ENCODE measurements at places on chromosomes 1 and 21.

- peak; percentile 19 for DNase-seq
Measured at GRCh38 chr1:59520827-59521418, 224.0 kb downstream of the FGGY start.

GRCh38 chr1:204578867-204579664 lies 62.9 kb downstream of the MDM4 start:
- DNase-seq = no peak

- no peak for DNase-seq
Measured at GRCh38 chr1:38076038-38076437, 29.4 kb upstream of the POU3F1 start.

GRCh38 chr1:18907917-18908845 lies 5.8 kb upstream of the ALDH4A1 start:
- no peak for DNase-seq

DNA sequence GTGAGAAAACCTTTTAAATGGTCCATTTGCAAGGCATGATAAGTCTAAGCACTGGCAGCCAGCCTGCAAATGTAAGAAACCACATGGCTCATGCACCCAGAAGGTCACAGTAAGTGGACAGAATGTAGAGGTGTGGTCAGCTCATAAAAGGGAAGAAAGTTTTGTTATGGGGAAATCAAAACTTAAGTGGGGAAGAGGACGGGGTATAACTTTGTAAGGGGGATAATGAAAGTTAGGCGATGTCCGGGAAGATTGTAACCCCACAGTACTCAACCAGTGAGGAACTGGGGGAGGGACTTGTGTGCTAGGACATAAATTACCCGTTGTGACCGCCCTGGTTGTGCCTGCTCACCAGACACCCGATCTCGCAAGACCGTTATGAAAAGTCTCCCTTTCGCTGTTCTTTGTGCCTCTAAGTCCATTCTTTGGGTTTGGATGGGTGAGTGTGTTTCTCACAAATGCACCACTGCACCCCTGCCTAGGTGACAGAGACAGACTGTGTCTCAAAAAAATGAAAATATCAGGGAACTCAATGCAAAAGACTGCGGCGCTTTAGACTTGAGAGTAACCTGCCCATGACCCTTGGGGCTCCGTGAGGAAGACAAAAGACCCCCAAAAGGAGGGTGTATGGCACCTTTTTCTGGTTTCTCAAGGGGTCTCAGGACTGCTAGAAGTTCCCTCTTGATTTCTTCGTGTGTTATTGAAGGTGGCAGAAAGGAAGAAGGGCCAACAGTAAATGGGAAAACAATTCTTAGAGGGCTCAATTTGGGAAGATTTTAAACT lies 28.6 kb upstream of the ZNF496 start:
- peak; percentile 43 for DNase-seq

DNA sequence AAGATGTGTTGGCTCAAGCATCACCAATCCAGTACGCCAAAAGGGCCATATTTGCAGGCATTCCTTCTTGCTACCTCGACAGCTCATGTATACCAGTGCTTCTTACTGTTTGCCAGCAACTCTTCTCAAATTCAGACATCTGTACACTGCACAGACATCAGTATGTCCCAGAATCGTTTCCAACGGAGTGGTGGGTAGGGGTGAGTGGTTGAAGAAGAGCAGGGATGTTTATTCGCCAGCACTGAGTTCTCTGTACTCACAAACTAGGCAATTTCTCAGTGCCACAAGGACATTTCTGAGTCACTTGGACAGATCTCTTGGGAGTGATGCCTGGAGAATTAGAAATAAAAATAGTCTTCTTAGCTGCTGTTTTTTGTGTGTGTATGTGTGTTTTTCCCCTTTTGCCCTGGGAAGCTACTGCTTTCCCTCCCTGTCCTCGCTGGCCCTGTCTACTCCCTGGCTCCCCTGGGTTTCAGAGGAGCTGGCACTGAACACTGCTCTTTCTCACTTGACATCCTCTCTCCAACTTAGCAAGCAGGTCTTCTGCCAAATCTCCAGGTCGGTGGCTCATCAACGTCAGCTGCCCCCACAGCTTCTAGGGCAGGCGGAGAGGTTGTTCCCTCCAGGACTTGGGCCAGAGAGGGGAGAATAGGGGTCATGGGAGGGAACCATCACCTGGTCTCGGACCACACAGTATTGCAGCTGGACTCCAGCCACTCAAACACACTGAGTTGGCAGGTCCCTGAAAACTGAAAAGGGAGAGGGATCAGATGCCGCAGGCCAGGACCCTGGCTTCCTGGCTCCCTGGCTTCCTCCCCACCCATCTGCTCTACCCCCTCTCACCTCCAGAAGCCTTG lies 90.5 kb downstream of the NMNAT2 start:
- DNase-seq = no peak

DNA sequence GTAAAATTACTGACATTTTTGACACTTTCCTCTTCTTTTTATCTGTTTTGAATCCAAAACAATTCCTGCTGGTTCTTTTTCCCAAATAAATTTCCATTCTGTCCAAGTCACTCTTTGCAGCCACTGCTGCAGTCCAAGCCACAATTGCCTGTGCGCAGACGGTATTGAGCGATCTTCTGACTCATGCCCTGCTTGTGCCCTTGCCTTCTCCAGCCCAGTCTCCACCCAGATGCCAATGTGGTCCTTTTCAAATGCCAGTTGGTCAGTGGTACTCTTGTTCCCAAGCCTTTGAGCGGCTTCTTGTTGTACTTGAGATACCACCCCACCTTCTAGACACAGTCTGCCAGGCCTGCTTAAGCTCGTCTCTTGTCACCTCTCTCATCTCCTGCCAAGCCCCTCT lies 78.9 kb downstream of the CAMTA1 start:
- DNase-seq = peak; percentile 17

- DNase-seq = peak; percentile 90
Measured at GRCh38 chr1:183633676-183634343, 1.8 kb downstream of the ARPC5 start.

DNA sequence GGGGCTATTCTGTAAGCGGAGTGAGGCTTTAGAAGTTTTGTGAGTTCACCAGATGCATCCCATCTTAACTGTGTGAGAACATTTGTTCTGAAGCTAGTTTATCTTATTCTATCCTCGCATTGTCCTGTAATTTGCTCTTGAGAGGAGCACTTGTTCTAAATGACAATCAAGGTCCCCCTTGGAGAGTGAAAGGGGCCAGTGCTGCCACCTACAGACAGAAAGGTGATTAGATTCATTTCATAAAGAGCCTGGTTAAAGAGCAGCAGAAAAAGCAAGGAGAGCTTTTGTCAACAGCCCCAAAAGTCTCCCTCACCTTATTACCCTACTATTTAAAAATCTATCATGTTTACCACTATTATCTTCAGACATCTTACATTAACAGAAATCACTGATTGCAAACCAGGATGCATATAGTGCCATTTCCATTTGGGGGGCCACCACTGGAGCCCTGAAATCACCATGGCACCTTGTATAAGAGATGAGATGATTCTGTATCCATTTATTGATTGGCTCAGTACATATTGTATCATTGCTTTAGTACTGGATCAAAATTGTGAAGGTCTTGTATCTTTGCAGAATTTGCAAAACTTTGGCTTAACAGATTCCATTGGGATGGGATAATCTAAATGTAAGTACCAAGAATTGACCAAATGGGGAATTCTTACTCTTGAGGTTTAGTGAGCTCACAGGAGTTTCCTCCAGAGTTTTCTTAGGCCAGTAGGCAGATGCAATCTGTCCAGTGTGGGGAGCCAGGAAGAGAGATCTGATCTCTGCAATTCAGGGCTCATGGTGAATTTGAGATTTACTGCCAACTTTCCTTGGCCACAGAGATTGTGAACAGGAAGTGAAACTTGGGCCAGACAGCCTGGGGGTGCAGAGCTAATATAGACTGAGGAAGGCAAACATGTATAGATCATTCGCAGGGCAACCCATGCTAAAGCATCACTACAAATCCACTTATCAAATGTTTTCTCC lies 64.3 kb upstream of the TRABD2B start:
- peak; percentile 31 for DNase-seq

DNA sequence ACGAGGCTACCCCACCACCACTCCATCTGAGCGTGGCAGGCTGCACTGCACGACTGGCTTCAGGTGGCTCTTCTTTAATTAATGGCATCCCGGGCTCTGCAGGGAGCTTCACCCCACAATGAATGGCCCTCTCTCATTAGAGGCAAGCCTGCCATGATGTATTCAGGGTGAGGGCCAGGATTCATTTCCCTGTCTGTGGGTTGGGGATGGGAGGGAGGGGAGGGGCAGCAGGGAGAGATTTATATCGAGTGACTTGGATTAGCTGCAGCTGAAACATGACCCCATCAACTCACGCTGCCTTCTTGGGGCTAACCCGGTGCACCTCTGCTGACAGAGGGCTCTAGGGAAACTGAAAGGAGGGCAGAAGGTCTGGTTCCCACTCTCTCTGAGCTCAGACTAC lies 54.2 kb downstream of the ERI3 start:
- DNase-seq = no peak

DNA sequence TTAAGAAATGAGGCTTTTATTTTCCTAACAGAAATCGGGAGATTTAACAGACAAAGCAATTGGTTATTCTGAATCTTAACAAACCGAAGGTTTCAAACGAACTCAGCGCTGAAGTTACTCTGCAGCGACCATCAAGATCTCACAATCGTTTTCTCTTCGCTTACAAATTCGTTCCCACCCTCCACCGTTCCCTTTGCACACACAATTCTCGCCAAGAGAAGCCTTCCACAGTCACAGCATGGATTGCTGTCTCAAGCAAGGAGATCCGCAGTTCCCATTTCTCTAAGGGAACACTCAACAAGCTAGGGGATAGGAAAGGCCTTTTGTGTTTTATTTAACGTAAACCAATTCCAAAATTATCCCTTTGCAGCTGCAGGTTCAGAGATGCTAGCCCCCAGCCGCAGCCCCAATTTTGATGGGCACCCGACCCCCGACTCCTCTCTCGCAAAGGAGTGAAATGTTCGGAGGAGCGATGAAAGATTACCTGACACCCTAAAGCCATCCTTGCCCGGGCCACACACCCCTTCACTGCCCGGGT lies 755 bp downstream of the FBXO42 start:
- DNase-seq = peak; percentile 31

DNA sequence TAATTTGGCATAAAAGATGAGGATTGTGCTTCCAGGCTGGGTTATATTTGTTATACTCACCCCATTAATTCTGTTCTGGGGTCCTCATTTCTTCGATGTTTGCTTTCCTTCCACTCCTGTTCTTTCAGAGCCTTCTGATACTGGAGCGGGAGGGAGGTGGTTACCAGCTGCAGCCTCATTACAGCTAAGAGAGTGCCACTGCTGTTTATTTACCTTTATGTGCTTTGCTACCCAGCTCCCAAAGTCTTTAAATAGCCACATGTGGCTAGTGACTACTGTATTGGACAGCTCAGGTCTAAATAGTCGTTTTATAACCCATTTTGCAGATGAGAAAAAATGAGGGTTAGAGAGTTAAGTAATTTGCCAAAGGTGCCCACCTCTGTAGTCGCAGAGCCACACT lies 25.1 kb downstream of the PLEKHM2 start:
- DNase-seq = no peak

GRCh38 chr1:162570718-162571117 lies 9.2 kb downstream of the UAP1 start:
- no peak for DNase-seq

- peak; percentile 54 for DNase-seq
Measured at GRCh38 chr1:33473900-33474299, 1.5 kb downstream of the ZSCAN20 start.

DNA sequence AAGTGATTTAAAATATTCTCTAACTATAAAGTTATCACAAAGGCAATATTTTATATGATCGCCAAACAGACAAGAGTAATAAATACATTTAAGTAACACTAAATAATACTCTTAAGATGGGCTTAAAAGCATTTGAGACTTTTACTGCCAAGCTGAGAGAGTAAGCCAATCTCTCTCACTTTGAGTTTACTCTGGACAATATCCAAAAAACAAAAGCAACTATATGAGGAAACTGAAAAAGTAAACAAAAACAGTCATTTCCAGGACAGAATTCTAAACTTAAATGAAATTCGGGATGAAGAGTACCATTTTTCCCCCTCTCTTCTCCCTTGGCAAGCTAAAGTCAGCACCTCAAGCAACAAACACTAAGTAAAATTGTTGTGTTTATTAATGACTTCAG lies 173.2 kb downstream of the COP1 start:
- peak; percentile 23 for DNase-seq

DNA sequence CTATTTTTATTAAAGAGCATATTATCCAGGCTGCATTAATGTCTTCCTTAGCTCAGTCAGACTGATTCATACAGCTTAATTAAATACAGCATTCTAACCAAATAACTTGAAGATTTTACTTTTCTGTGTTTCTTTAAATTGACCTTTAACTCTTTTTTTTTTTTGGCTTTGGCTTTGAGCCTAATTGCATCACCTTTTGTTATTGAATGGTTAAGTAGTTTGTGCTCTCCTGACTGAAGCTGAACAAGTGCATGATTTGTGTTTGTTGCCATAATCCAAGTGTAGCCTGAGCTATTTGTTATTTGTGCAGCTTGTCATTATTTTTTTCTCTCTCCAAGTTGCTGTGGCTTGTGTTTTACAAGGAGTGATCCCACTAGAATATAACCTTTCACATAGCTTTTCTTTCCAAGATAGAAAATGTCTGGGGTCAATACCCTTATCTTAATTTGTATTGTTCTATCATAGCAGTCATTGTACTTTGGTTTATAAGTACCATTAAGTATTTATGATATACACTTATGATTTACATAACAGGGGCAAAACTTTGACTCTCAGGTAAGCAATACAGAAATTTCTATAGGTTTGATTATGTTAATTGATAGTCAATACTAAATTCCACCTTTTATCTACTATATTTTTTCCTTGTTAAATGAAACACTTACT lies 31.6 kb downstream of the CDC14A start:
- no peak for DNase-seq

GRCh38 chr1:114033961-114034360 lies 54.7 kb downstream of the OLFML3 start:
- no peak for DNase-seq

DNA sequence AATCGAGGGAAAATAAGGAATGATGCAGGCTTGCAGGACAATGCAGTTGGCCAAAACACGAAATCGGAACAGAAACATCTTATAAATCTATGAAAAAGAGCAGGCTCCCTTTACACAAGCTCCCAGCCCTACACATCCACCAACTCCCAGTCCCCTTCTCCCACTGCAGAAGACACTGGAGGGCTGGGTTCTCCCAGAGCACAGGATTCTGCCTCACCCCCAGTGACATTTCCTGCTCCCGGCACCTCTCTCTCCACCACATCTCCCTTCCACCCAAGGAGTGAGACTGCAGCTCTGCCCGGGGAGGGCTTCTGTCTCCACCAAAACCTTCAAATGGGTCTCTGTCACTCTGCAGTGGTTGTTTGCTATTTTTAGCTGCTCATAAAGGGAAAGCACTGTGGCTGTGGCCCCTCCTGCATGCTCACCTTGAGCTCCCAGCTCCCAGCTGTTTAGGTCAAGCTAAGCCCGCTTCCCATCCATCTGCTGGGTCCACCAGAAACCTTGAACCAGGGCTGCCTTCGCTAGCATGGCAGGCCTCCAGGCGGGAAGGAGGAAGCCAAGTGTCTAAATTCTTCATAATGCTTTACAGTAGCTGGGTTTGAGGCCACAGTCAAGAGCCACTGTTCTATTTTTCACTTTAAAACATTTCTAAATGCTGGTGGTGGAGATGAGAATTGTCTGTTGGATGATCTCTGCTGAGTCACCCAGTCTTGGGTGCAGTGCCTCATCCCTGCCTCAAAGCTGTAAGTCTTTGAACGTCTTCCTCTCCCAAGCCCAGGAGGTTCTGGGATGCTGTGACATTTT lies 3.3 kb upstream of the C2CD2 start:
- peak; percentile 82 for DNase-seq

Data from EL (cell line).